Stimulated activated CD4-positive, alpha-beta T cell treated with anti-CD3 and anti-CD28 coated beads, Interleukin-15, amount 100 ng/mL, for 24 hours (primary cell): ENCODE measurements at places on chromosomes 11 and 22.

GRCh38 chr11:68666849-68667248, 17.5 kb upstream of the GAL start:
- DNase-seq: no peak

- DNase-seq: no peak
Measured at GRCh38 chr22:21693999-21694341, 28.2 kb downstream of the PPIL2 start.

DNA sequence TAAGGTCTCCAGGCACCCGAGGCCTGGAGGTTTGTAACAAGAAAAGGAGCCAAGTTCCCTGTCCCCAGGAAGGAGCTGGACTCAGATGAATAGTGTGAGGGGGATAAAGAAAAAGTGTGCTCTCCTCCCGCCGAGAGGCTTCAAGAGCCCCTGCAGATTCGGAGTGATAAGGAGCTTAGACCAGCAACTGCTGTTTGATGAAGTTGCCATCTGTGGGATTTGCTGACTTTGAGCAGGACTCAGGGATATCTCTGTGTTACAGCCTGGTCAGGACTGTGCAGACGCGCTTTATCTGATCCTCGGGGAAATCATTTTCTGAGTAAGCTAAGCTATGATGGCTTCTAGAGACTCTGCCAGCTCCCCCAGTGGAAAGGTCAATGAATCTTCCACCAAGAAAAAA, 1017.0 kb downstream of the TBC1D22A start:
- DNase-seq: no peak

DNA sequence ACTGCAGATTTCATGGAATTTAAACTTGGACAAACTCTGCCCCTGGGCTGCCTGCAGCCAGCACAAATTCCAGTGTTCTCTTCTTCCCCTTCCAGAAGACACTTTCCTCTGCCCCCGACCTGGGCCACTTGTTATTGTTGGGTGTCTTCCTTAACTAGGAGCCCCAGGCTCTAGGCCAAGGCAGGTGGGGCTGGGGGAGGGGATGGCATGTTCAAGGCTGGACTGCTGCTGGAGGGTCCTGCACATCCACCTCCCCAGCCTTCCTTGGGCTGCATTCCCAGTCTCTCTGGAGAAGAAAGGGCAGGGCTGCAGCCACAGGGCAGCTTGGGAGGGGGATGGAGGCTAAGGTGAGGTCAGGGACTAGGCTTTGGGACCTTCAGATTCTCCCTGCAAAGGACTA, 11.5 kb upstream of the SLC22A6 start:
- no peak for DNase-seq

DNA sequence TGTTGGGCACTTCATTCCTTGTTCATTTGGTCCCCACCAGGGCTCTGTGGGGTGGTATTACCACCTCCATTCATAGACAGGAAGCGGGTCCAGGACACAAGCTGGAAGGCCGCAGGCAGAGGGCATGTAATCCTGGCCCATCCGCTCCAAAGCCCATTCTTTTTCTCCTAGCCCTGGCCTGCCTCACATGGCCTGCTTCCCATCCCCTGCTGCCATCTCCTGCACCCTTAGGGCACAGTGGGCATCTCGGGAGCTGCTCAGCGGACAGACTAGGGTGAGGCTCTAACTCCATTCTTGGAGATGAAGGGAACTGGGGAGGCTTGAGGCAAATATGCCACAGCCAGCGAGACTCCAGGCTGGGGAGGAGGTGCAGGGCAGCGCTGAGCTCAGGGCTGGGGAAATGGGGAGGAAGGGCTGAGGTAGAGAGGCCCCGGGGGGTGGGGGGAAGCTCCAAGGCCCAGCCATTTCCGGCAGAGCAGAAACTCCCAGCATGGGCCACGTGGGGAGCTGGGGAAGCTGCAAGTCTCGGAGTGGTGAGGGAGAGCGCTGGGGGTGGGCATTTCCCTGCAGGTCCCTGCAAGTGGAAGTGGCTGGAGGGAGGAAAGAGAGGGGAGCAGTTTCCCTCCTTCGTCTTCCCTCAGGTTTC, 14.3 kb upstream of the BCL9L start:
- peak; percentile 82 for DNase-seq

- no peak for DNase-seq
Measured at GRCh38 chr22:49664371-49664881, 163.2 kb downstream of the BRD1 start.

DNA sequence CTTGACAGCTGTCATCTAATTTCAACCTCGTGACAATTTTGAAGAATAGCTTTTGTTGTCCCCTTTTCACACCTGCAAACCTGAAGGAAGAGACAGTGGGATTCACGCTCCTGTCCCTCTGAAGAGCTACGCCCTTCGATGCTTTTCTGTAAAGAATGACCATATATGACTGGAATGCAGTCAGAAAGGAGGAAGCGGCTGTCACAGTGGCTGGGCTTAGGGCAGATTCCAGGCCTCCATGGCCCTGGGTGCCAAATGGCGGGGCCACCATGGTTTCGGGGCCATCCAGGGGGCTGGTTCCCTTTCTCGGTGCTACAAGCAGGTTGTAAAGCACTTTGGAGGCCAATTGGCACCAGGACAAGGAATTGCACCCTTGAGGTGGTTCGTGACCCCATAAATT, 22.2 kb upstream of the FGF19 start:
- no peak for DNase-seq

DNA sequence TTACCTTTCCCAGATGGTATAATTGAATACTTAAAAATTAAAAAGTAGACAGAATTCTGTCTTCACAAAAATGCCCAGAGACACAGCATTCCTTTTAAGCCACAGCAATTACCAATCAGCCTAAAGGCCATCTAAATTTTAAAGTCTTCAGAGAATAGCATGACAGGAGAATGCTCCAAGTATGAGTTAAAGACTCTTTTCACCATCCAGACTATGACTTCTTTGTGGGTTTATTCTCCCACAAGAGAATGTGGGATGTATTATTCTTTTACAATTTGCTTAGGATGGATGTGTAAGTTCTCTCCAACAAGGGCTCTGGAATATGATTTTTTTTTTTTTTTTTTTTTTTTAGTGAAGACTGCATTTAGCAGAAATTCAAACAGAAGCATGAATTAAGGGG, 249.9 kb downstream of the TTC28 start:
- DNase-seq: no peak

- DNase-seq: peak; percentile 29
Measured at GRCh38 chr11:35013514-35014233, 97.3 kb downstream of the PDHX start.

DNA sequence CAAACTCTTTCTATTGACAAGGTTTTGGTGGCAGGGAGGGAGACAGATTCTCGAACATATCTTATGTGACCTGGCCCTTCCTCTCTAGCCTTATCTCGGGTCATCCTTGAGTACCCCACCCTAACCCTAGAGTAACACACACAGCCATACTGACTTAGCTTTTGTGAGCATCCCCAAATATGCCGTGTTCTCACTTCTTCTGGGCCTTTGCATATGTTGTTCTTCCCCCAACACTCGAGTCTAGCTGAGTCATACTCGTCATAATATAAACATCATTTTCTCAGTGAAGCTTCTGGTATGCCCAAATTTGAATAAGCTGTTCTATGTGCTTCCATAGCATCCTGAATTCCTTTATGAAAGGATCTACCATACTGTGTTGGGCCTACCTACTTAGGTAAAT, 8.0 kb downstream of the TTC17 start:
- DNase-seq: no peak

- no peak for DNase-seq
Measured at GRCh38 chr22:28222052-28222451, 303.0 kb upstream of the PITPNB start.

- no peak for DNase-seq
Measured at GRCh38 chr11:94152678-94153065, 24.0 kb downstream of the PANX1 start.

DNA sequence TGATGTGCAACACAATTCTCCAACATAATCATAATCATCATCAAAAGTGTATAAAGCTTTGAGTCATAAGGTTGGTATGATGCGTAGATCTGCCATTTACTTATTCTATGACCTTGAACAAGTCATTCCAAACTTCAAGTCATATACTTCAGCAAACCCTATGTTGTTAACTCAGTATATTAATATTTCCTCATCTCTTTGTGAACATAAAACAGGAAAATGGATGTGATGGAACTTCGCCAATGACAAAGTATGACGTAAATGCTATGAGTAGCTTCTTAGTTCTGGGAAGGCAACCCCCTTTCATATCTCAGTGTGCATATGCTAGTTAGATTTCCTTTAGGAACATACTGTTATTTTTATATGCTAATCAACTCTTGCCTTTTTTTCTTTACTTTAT, 102.7 kb upstream of the ANO3 start:
- DNase-seq: no peak

- peak; percentile 29 for DNase-seq
Measured at GRCh38 chr11:121321614-121322243, 29.2 kb downstream of the SC5D start.

DNA sequence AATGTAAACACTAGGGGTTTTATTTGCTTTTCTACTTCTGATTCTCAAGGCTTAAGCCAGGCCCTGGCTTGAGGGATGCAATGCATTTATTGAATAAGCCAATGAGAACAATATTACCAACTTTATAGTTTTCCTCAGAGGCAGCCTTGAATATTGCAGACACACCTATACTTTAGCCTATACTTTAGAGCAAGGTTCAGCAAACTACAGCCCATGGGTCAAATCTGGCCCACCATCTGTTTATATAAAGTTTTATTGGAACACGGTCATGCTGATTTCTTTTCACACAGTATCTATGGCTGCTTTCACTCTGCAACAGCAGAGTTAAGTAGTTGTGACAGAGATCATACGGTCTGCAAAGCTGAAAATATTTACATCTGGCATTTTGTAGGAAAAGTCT, 50.3 kb upstream of the E2F8 start:
- no peak for DNase-seq

GRCh38 chr11:46918083-46918787, at the start of gene LRP4:
LRP4 (minus strand) TSS chr11:46918550; CDS start chr11:46918379, 171 bp downstream.
- DNase-seq: peak; percentile 62

GRCh38 chr11:12802418-12803085, 128.3 kb downstream of the TEAD1 start:
- peak; percentile 5 for DNase-seq

DNA sequence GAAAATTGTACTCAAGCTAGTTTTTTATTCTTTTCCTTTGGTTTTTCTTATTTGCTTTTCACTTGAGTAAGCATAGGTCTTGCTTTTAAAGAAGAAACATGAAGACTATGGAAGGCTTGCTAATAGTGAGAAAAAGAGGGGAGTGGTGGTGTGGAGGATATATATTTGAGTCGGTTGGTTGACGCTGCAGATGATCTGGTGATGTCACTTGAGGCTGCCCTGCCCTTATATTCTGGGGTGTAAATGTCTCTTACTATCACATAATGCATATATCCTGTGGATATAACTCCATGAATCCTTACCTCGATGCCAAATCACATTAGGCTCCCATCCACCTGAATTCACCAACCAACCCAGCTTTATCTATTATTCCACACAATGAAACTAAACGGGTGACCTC, 2.9 kb downstream of the GRIA4 start:
- DNase-seq: no peak

GRCh38 chr11:5596607-5597201, at the start of gene TRIM6:
TRIM6 (plus strand) TSS chr11:5596637; CDS start chr11:5596898, 261 bp downstream.
- peak; percentile 15 for DNase-seq

GRCh38 chr11:65500387-65501185, 1.7 kb downstream of the MALAT1 start:
- DNase-seq: peak; percentile 67

- peak; percentile 79 for DNase-seq
Measured at GRCh38 chr11:112555491-112556364, 295.1 kb upstream of the PLET1 start.

DNA sequence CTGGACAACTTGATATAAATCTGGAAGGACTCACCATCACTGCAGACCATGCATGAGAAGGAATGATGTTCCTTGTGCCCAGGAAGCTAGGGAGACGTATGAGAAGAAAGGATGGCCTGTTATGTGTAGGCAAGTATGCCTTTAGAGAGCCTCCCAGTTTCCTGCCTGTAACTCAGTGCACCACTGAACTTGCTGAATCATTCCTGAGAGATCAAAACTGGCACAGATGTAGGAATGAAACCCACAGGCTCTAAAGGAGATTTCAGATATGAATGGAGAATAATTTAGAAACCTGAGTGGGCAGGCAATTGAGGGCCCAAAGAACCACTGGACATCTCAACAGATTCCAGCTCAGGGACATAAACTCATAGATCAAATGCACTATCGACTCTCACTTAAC, 38.4 kb upstream of the PRSS23 start:
- no peak for DNase-seq
